Esophagus mucosa (tissue), 1 donor: ENCODE measurements at places on chromosomes 13 and 19. TPM values are rescaled to one million over a fixed set of nuclear protein-coding genes. Genes with fewer than 3 reads are reported as not detected.

LGALS7 gene
- total RNA-seq: 684 TPM

POSTN gene
- 17.0 TPM for total RNA-seq

ZNF878 gene
- total RNA-seq: 0.20 TPM

TBXA2R gene
- total RNA-seq: 0.64 TPM

WDR87 gene
- total RNA-seq: not detected

BRSK1 gene
- 0.28 TPM for total RNA-seq

GRCh38 chr19:9966448-9966847, 30.1 kb upstream of the OLFM2 start:
- ATAC-seq: no peak

DNA sequence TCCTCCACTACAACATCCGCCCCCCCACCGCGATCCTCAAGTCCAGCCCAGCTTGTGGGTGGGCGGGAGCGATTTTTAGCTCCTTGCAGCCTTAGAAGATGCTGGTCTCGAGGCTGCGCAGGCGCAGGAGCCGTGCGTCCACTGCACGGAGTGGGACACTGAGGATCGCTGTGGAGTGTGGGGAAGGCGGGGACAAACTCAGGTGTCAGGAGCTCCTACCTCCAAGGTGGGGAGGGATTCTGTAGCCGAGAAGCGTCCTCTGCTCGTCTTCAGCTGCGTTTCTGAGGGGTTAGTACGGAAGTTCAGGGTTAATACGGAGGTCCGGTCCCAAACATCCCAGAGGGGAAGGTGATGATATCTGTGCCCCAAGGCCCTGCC, at the start of gene RTBDN:
Gene RTBDN (minus strand): TSS at position 14 of the 378 bp plus-strand sequence. CDS start 4,600 bp downstream, outside the sequence.
- no peak for ATAC-seq

GRCh38 chr13:111572956-111573761, 252.7 kb downstream of the TEX29 start:
- ATAC-seq: no peak

DNA sequence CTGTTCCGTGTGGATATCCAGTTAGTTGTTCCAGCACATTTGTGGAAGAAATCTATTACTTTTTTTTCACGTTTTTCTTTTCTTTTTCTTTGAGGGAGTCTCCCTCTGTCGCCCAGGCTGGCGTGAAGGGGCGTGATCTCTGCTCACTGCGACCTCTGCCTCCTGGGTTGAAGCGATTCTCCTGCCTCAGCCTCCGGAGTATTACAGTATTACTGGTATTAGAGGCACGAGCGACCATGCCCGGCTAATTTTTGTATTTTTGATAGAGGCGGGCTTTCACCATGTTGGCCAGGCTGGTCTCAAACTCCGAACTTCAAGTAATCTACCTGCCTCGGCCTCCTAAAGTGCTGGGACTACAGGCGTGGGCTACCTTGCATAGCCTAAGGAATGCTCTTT, 43.6 kb downstream of the ZNF611 start:
- ATAC-seq: no peak

GRCh38 chr13:51828730-51829567, 16.0 kb downstream of the TMEM272 start:
- ATAC-seq: no peak

- ATAC-seq: no peak
Observed at GRCh38 chr13:110280231-110280813, 26.6 kb downstream of the COL4A1 start.

DNA sequence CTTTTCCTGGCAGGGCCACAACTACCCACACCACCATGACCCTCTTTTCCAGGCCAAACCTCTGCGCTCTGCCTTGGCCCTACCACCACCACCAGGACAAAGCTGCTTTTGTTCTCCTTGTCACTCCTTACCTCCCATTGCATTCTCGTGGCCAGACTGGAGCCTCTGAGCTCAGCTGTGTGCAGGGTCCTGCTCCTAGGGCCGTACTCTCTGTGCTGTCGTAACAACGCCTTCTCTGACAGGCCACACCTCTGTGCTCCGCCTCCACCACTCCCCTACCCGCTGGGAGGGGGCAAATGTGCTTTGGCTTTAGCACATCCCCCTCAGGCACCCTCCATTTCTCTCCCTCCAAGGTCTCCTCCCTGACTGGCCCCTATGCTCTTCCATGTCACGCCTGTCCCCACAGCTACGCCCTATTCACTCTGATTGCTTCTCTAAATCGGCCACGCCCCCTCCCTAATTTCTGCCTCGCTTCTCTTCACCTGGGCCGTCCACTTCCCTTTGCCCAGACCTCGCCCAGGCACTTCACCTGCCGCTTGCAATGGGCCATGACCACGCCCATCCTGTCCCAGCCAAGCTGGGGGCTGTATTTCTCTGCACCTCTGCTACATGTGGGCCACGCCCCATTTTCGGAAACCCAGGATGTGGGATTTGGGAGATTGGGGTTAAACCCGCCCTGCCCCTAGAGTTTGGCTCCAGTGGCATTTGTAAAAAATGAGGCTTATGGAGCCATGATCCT, 472.3 kb downstream of the KLF12 start:
- ATAC-seq: no peak

GRCh38 chr13:27775943-27776342, 16.3 kb upstream of the GSX1 start:
- ATAC-seq: peak; percentile 33

DNA sequence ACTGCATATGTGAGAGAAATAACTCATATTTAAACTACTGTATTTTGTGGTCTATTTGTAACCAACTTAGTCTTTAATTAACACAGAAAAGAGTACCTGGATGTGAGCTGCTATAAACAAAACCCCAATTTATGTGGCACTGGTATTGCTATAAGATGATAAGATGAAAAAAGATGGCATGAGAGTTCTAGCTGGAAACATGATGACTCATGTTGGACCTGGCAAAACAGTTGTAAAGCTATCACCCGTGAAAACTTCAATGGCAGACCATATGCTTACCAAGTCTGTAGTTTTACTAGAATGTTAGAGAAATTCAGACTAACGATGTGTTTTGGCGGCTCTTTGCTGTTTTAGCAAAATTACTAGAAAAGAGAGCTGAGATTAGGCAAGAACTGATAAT, 69.6 kb upstream of the PCDH9 start:
- no peak for ATAC-seq

DNA sequence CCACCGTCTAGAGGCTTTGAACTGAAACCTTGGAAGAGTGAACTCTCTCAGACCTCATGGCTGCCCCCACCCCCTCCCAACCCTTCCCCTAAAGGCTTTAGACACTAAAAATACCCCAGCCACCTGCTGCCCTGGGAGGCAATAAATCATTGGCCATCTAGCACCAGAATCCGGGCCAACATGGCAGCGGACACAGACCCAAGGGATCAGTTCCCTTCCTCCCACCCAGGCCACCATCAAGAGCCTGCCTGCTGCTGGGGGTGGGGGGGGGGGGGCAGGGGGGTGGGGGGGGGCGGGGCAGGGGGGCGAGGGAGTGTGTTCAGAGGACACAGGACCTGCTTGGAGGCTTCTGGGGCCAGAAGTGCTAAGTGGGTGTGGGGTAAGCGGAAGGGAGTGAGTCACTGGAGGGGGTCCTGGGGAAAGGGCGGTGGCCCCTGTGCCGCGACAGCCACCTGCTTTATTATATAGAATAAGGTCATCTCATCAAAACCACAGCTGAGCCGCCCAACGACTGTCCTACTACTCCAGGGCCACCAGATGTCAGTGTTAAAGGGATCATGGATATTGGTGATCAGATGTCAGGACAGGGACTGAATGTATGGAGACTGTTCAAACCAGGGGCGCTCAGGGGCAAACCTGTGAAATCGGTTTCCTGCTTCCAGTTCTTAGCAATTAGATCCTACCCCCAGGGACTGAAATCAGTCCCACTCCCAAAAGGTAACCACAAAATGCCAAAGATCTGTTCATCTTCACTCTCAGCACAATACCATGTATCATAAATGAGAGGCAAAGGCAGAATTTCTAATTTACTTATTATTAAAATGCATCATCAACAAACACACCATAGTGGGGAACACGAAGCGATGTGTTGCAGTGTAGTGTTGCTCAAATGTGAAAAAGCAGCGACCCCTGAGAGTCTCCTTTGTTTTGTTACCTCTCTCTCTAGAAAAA, 24.3 kb downstream of the ARL11 start:
- ATAC-seq: peak; percentile 34

DNA sequence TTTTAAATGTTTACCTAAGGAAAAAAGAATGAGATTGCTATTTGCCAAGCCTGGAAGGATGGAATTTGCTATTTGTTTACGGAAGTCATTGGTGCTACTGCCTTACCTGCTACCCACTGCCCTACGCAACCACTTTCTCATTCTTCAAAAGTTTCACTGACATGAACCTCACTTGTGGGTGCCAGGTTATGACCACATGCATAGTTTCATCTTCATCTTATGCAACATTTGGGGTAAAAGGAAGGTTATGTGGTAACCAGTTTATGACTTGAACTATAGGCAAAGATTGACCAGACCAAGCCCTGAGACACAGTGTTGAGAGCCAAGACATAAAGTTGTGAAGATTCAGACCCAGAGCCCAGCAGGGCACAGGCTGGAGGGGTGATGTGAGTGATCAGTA, 142.5 kb downstream of the LACC1 start:
- ATAC-seq: no peak

GRCh38 chr13:77034881-77035280, 7.9 kb upstream of the FBXL3 start:
- peak; percentile 44 for ATAC-seq

DNA sequence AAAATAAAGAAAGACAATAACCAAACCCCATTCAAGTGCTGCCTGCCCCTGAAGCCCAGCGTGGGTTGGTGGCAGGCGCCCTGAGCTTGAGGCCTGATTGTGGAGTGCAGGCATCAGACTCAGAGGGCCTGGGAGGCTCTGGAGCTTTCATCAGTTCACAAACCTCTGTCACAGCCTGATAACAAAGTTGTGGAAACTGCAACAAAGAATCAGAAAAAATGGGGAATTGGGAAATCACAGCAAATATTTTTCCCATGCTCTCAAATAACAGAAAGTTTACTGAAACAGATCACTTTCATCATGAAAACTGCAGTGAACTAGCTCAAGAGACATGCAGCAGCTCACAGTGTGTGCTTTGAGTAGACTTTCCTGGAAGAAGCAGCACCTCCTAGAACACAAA, 793.6 kb downstream of the UQCRFS1 start:
- ATAC-seq: no peak

GRCh38 chr13:50129706-50130122, 114.5 kb downstream of the KCNRG start:
- no peak for ATAC-seq

DNA sequence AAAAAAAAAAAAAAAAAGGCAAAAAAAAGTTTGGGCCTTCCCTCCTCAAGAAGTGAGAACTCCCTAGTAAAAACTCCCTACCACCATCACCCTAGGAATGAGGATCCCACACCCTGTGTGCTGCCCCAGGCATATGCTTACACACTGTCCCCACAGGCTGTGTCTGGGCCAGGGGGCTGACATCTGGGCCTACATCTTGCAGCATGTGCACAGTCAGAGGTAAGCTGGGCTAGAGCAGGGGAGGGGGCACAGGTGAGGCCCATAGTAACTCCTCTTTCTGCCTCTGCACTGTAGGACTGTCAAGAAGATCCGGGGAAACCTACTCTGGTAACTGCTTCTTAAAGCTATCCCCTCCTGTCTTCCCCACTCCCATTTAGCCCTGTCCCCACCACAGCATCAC, 1.0 kb downstream of the HAUS5 start:
- ATAC-seq: no peak

- ATAC-seq: no peak
Observed at GRCh38 chr13:22135446-22135845, 464.6 kb downstream of the FGF9 start.

GRCh38 chr13:49353908-49354307, 90.0 kb downstream of the CAB39L start:
- no peak for ATAC-seq

- ATAC-seq: peak; percentile 28
Observed at GRCh38 chr19:10120538-10121189, 965 bp upstream of the EIF3G start.

GRCh38 chr13:44434766-44435141, 61.1 kb downstream of the SERP2 start:
- ATAC-seq: no peak

- no peak for ATAC-seq
Observed at GRCh38 chr13:33543089-33543459, 257.5 kb upstream of the STARD13 start.

DNA sequence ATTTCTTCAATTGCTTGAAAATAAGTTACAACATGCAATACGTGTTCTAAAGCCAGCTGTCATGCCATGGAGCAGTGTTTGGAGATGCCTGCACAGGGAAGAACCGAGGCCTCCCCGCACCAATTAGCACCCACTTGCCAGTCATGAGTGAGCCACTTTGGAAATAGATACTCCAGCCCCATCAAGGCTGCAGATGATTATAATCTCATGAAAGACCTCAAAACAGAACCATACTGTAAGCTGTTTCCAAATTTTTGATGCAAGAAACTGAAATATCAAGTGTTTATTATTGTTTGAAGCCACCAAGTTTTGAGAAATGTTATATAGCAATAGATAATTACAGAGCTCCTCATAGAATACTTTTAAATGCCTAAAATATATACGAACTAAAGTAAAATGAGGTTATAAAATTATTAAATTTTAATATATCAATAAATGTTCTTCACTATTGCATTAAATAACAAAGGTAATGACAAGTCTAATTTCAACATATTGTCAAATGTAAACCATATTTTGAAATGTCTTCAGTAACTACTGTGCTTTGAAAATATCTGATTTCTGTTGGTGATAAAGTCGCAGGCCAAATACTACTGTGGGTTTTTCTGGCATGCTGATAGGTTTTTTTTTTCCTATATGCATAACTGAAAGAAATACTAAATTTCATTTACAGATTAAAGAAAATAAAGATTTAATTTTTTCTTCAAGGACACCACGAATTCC, 43.0 kb downstream of the DIAPH3 start:
- no peak for ATAC-seq

- ATAC-seq: peak; percentile 60
Observed at GRCh38 chr13:106573868-106574267, 5.9 kb upstream of the ARGLU1 start.

- ATAC-seq: no peak
Observed at GRCh38 chr19:34273121-34273520, 18.8 kb downstream of the GARRE1 start.

DNA sequence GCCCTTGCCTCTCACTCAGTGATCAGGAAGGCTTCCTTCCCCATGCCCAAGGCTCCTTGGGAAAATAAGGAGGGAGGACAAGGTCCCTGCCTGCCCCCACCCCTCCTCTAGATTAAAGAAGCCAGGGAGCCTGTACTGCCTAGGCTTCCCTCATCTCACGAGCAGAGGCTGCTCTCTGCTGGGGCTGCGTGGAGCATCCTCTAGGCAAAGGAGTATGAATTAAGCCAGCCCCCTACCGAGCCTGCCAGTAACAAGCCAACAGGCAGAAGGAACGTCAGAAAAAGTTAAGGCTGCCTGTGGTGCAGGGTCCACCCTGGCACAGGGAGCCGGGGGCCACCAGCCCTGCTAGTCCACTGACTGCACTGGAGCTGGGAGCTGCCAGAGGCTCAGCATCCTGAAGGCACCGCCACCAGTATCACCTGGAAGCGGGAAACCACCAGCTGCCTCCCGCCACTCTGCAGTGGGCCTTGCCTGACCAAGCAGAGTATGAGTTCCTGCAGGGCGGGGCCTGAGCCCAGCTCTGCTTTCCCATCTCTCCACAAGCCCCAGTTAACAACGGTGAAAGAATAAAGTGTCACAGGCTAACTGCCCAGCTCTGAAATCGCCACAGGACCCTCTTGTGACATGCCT, 6.8 kb downstream of the NAPA start:
- no peak for ATAC-seq
